ENCODE measurements at places on chromosomes 6 and 20.

GRCh38 chr6:26358511-26358981 lies 6.5 kb upstream of the BTN3A2 start:
- DNase-seq: no peak

DNA sequence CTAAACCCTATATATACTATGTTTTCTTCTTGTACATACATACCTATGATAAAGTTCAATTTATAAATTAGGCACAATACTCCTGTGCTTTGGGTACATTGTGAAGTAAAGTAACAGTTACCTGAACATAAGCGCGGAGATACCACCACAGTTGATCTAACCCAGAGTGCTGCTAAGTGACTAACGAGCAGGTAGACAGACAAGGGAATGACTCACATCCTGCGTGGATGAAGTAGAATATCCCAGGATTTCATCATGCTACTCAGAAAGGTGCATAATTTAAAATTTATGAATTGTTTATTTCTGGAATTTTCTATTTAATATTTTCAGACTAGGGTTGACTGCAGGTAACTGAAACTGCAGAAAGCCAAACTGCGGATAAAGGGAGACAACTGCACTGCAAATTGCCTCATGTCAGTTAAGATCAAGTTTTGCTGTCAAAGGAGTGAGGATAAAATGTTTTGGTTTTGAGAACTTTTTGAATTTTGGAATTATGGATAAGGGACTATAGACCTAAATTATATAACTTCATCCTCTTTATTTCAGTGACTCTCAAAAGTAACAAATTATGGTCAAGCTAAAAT lies 14.4 kb downstream of the MKKS start:
- no peak for DNase-seq

GRCh38 chr6:143007646-143008045 lies 53.0 kb upstream of the AIG1 start:
- no peak for DNase-seq

- no peak for DNase-seq
Observed at GRCh38 chr6:88705601-88706000, 257.8 kb downstream of the RNGTT start.

DNA sequence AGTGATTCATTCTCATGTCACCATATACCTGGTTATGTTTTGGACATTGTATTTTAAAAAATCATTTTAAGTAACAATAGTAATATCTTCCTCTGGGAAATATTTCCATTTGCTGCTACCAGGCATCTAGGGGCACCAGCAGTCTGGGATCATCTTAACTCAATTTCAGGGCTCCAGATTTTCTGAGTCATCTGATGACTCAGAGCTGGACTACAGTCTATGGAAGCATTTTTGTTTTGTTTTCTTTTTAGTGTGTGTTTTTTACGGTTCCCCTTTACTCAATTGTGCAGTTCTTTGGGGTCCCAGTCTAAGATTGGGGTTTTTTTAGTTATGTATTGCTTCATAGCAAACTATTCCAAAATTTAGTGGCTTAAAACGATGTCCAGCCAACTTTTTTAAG lies 5.7 kb upstream of the FKBP5 start:
- DNase-seq: no peak

- no peak for DNase-seq
Observed at GRCh38 chr20:21528870-21529269, 15.0 kb upstream of the NKX2-2 start.

DNA sequence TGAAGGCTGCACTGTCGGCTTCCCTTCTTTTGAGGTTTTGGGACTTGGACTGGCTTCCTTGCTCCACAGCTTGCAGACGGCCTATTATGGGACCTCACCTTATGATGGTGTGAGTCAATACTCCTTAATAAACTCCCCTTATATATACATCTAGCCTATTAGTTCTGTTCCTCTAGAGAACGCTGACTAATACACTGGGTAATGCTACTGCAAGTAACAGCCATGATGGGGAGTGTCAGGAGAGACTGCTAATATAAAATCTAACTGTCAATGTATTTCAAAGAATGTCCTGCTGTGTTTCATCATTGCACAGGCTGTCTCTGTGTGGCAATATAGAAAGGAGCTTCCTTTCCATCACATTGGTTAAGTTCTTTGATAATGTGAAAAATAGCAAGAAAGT lies 57.7 kb upstream of the UST start:
- DNase-seq: no peak

GRCh38 chr6:158042245-158042798 lies 60.7 kb downstream of the SYNJ2 start:
- DNase-seq: peak; percentile 39

DNA sequence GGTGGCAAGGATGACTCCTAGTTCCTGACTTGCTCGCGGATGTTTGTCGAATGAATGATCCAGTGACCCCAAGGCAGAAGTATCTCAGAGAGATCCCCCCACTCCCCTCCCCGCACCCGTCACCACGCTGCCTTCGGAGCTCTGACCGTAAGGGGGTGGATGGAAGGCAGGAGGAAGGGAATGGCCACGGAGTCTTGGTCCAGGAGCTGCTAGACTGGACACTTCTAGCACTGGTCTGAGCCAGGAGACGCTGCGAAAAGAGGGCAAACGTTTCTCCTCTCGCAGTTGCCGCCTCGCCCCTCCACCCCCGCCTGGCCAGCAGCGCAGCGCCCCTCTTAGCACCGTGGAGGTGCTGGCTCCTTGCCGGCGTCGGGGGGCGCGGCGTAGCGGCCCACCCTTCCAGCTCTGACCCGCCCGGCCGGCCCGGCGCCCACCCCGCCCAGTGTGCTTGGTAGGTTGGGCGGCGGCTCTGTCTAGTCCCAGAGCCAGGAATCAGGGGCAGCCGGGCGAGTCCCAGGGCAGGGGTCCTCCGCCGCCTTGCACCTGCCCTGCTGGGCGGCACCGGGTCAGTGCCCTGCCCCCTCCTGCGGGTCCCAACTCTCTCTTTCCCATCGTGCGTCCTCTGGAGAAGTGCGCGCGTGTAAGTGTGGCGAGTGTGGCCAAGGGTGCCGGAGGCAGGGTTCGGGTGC lies 2.4 kb upstream of the DBNDD2 start:
- no peak for DNase-seq

GRCh38 chr6:13814938-13815575 lies 700 bp upstream of the MCUR1 start:
- DNase-seq: peak; percentile 11

DNA sequence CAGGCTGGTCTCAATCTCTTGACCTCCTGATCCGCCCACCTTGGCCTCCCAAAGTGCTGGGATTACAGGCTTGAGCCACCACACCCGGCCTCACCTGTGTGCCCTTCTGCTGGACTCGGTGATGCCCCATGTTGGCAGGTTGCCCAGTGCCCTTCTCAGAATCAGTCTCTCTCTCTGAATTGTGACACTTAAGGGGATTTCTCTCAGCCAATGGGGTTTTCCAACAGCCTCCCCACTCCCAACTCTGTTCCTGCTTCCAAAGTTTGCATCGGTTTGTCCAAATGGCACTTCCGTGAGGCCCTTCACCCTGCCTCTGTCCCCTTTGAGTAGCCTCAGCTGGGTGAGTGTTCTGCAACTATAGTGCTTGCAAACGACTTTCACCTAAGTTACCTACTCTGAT lies 3.1 kb upstream of the MRPS10 start:
- no peak for DNase-seq

DNA sequence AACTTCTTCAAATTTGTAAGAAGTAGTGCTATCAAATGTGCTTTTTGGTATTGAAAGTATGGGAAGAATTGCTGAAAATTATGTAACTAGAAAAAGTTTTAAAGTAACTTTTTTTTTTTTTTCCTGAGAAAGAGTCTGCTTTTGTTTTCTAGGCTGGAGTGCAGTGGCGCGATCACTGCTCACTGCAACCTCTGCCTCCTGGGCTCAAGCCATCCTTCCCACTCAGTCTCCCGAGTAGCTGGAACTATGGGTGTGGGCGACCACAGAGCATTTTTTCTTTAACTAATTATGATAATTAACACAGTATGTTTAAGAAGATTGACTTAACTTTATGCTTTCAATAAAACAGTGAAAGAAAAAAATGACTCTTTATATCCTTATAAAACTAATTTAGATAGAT lies 38.4 kb downstream of the BMP5 start:
- DNase-seq: no peak

GRCh38 chr6:110784610-110784979 lies 30.7 kb downstream of the CDK19 start:
- no peak for DNase-seq

GRCh38 chr20:53034899-53035298 lies 62.7 kb downstream of the TSHZ2 start:
- DNase-seq: no peak

DNA sequence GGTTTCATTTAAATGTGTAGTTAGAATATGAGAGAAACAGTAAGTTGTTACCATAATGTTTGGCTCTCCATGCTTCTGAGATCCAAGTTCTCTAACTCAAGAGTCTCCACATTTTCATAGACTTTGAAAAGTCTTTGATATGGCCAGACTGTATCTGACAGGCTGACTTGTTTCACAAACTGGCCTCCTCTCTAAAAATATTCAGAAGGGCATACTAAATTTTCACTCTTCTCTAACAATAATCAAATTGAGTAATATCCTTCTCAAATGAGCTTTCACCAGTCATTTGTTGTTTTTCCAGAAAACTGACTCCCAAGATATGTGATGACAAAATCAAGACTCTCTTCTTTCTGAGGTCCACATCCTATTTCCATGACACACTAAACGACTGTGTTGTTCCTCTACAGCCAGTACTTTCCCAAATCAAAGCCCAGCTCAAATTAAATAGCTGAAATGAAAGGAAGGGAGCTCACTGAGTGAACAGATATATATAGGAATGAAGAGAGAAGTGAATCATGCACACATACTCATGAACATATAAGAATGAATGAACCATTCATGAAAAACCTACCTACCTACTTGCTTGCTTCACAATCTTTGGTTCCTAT lies 15.1 kb downstream of the HIVEP2 start:
- DNase-seq: no peak

DNA sequence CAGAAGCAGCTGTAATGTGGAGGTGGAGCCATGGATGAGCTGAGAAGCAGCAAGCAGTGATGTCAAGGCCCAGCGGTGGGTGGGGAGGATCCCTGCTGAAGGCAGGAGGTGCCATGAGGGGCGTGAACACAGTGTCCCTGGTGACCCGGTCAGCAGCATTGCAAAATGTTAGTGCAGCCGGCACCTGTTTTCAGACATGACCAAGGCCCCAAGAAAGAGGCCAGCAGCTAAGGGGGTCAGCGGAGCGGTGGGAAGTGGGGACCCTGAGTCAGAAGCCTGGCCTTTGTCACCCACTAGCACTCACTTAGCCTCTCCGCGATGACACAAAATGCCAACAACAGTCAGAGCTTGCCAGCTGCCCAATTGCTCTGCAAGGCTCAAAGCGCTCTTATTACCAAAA lies 51.9 kb downstream of the TMEM242 start:
- no peak for DNase-seq

GRCh38 chr6:90645634-90646033 lies 58.8 kb upstream of the MAP3K7 start:
- no peak for DNase-seq

- DNase-seq: no peak
Observed at GRCh38 chr20:22620342-22620741, 36.0 kb upstream of the FOXA2 start.

DNA sequence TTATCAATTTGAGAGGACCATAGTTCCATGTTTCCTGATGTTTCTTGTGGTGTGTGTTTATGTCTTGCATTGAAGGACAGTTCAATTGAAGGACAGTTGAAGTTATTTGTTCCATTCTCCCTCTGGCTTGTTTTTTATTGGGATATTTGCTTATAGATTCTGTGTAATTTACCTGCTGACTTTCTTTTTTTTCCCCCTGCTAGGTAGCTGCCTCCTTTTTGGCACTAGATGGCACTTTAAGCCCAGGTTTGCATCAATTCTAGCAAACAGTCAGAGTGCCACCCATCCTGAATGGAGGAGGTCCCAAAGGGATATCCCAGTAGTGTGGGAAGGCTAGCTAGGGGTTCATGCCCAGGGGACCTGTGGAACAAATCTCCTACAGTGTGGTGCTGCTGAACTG lies 78.1 kb downstream of the CFAP61 start:
- no peak for DNase-seq

GRCh38 chr6:128199461-128199860 lies 298.6 kb upstream of the THEMIS start:
- DNase-seq: no peak

DNA sequence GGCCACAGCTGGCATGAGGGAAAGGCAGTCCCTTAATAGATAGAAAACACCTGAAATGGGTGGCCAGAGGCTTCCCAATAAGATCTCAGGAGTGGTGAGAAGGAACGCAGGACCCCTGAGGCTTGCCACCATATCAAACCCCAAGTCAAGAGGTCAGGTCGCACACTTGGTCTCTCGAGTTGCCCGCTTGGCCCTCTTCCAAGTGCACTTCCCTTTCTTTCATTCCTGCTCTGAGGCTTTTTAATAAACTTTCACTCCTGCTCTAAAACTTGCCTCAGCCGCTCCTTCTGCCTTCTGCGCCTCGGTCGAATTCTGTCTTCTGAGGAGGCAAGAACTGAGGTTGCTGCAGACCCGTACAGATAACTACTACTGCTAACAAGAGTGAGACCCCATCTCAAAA lies 64.2 kb downstream of the SLC2A10 start:
- no peak for DNase-seq

GRCh38 chr6:159821726-159822125 lies 21.6 kb downstream of the PNLDC1 start:
- DNase-seq: no peak

DNA sequence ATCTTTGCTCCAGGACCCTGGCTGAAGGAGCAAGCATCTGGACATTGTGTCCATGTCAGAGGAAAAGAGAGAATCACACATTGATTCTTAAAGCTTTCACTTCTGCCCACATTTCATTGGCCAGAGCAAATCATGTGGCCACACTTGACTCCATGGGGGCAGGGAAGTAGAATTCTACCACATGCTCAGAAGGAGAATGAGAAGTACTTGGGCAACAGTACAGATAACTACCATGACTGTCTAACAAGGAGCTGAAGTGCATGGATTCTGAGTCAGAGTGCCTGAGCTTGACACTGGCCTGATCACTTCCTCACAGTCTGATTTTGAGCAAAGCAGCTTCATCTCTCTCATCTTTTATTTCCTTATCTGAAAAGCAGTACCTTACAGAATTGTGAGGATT lies 38.6 kb downstream of the GHRH start:
- no peak for DNase-seq

- DNase-seq: no peak
Observed at GRCh38 chr6:68880050-68880813, 245.2 kb downstream of the ADGRB3 start.

GRCh38 chr6:113172531-113172966 lies 684.6 kb upstream of the MARCKS start:
- DNase-seq: peak; percentile 15

DNA sequence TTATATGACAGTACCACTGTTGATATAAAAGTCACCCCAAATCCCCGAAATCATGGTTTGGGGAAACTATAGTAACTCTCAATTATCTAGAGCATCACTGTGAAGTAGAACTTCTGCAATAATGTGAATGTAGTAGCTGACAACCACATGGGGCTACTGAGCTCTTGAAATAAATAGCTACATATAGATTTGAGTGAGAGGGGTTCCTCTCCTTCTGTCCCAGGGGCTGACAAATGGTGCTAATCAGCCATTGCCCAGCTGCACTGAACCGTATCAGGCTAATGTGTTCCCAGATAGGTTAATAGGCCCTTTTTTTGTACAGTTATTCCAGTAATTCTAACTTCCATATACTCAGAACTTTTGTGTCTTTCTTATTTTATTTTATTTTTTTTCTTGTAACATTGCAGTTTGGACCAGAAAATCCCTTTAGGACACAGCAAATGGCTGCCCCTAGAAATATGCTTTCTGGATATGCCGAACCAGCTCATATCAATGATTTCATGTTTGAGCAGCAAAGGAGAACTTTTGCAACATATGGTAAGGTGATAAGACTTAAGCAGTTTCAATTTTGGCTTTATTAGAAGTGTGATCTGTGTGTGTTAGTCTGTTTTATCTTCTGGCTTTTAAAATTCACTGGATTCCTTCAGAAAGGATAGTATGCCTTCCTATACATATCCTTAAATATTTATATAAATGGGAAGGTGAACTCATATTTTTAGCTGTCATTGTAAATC lies 21.1 kb downstream of the CDC40 start:
- DNase-seq: no peak

Measured in right kidney (tissue), 9 donors.